Panc1 (cell line): ENCODE measurements at places on chromosomes 7 and 10.

- DNase-seq = no peak
Measured at GRCh38 chr10:11407939-11408338, 203.5 kb downstream of the USP6NL start.

DNA sequence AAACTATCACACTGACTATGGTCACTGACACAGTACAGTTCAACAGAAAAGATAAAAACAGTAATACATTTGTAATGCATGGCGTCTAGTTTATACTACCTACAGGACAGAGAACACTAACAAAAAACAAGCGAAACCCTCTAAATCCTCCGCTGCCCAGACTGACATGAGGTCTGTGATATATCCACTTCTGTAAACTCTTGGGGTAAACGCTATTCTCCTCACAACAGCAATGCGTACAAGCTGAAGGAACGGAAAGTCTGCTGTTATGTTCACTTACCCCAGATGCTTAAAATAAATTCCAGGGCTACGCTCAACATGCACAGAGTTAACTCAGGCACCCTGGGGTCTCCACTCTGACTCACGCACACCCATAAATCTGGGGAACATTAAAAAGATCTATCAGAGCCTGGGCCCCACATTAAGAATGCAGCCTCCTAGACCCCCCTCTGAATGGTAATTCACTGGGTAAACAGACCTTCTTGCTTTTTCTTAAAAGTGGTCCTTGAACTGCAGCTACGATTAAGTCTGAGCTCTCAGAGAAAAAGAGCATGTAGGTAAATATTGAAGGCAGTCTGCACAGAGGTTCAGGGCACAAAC is 105.6 kb downstream of the CTBP2 start:
- DNase-seq = no peak

GRCh38 chr7:134018306-134018705 is 108.8 kb upstream of the LRGUK start:
- no peak for DNase-seq

DNA sequence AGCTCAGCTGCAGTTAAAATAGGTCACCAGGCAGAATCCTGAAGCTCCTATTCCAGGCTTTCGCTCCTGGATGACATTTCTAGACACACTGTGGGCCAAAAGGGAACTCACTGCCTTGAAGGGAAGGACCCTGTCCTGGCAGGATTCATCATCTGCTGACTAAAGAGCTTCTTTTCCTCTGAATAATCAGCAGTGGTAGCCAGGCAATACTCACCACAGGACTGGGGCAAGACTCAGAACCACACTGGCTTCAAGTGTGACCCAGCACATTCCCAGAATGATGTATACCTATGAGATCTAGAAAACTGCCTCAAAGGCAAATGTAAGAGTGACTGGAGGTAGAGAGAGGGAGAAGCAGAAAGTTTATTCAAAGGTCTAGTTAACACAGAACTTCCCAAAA is 29.5 kb upstream of the EBF3 start:
- no peak for DNase-seq

GRCh38 chr7:90390926-90391325 is 12.3 kb upstream of the CLDN12 start:
- DNase-seq = no peak

GRCh38 chr7:101816595-101817470 is 593 bp upstream of the CUX1 start:
- no peak for DNase-seq

DNA sequence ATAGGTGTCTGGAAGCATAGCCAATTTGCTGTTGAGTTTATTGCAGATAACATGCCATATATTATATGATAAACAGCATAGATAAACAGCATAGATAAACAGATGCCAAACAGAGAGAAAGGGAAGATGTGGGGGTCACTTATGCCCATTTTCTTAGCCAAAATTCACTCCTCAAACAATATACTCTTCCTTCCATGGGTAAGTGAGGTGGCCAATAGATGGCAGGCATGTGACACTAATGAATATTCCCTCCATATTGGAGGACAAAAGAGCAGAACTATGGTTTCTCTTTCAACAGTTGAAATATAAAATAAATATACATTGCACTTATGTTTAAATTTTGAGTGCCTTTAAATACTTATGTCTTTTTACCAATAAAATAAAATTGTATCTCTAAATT is 1212.8 kb downstream of the REEP3 start:
- peak; percentile 8 for DNase-seq

DNA sequence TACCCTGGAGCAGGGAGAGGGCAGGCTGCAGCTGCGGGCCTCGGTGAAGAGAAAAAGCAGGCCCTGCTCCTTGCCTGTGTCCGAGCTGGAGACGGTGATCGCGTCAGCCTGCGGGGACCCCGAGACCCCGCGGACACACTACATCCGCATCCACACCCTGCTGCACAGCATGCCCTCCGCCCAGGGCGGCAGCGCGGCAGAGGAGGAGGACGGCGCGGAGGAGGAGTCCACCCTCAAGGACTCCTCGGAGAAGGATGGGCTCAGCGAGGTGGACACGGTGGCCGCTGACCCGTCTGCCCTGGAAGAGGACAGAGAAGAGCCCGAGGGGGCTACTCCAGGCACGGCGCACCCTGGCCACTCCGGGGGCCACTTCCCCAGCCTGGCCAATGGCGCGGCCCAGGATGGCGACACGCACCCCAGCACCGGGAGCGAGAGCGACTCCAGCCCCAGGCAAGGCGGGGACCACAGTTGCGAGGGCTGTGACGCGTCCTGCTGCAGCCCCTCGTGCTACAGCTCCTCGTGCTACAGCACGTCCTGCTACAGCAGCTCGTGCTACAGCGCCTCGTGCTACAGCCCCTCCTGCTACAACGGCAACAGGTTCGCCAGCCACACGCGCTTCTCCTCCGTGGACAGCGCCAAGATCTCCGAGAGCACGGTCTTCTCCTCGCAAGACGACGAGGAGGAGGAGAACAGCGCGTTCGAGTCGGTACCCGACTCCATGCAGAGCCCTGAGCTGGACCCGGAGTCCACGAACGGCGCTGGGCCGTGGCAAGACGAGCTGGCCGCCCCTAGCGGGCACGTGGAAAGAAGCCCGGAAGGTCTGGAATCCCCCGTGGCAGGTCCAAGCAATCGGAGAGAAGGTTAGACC is 138.0 kb upstream of the STK17A start:
- no peak for DNase-seq

GRCh38 chr7:44377681-44378421 is 52.5 kb upstream of the CAMK2B start:
- no peak for DNase-seq

- peak; percentile 20 for DNase-seq
Measured at GRCh38 chr10:24645784-24646183, 77.9 kb downstream of the ARHGAP21 start.

- DNase-seq = no peak
Measured at GRCh38 chr10:121137533-121137932, 286.4 kb downstream of the WDR11 start.

- DNase-seq = no peak
Measured at GRCh38 chr7:74399006-74399405, 54.7 kb upstream of the GTF2IRD1 start.

GRCh38 chr7:97868788-97869187 is 3.4 kb downstream of the ASNS start:
- DNase-seq = no peak

GRCh38 chr7:138483531-138483930 is 23.5 kb downstream of the TRIM24 start:
- DNase-seq = no peak
